ENCODE measurements at places on chromosomes 2 and 18.

- no peak for DNase-seq
Observed at GRCh38 chr18:8943900-8944870, 158.3 kb upstream of the NDUFV2 start.

DNA sequence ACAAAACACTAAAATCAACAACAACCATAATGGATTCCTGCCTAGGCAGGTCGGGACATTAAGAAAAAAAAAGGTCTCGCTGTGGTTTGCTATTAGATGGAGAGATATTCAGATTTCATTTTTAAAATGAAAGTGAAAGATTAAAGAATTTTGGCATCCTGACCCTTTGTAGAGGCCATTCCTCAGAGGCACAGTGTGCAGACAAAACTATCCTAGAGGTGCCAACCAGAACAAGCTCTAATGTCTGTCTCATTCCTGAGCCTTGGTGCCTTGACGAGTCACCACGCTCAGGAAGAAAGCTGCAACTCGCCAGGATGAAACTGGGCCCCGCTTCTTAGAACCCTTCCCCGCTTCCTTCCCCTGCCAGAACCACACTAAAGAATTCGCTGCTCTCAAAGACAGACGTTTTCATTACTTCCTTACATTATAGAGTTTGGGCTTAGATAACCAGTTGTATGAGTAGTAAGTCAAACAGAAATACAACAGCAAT is 156.0 kb downstream of the TGIF1 start:
- no peak for DNase-seq

DNA sequence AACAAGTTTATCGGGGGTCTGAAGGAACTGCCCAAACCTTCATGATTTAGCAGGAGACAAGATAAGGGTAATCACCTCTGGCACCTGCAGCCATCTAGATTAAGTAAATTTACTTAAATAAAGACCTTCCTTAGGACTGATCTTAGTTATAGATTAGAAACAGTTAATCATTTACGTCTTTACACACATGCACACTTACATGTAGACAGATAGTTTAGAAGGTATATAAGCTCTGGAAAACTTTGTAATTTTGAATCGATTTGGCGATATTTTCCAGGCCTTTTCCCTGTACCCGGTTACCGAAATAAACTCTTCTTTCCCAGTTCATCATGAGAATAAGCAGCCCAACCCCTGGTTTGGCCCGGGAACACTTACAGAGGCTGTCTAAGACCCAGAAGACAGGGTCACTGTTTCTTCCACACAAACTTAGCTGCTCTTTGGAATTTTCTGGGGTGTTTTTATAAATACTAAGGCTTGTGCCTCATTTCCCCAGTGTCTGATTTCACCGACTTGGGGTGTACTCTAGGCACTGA is 560 bp upstream of the SKA1 start:
- DNase-seq = no peak

DNA sequence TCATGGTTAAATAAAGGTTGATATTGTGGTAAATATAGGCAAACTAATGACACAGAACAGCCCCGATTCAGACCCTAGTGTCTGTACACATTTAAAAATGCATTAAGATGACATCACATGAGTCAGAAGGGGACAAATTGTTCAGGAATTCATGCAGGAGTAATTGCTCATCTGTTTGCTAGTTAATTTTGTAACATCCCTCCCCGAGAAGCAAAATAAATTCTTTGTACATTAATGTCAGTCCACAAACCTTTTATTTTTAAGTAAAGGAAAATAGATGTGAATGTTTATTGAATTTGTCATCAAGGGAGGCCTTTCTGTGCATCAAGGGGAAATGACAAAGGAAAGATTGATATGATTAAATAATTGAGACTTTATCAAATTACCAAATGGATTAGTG is 69.9 kb downstream of the SH3BP4 start:
- no peak for DNase-seq

- DNase-seq = no peak
Observed at GRCh38 chr18:58848685-58849084, 16.0 kb upstream of the ZNF532 start.

GRCh38 chr2:116094196-116094595 is 1651.8 kb downstream of the DPP10 start:
- no peak for DNase-seq

GRCh38 chr2:109690457-109690821 is 76.3 kb downstream of the SOWAHC start:
- no peak for DNase-seq

DNA sequence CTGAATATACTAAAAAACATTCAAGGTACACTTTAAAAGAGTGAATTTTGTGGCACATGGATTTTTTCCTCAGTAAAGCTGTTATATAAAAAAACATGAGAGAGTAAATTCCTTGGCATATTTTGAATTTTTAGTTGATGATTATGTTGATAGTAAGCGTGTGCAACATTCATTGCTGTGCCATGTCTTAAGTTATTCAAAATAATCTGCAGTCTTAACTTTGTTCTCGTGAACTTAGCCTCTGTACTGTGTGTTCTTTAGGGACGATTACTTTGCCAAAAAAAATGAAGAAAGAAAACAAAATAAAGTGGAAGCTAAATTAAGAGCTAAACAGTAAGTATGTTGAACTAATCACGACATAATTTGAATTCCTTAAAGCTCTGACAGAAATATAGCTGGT is 9.6 kb downstream of the SSB start:
- DNase-seq = no peak

DNA sequence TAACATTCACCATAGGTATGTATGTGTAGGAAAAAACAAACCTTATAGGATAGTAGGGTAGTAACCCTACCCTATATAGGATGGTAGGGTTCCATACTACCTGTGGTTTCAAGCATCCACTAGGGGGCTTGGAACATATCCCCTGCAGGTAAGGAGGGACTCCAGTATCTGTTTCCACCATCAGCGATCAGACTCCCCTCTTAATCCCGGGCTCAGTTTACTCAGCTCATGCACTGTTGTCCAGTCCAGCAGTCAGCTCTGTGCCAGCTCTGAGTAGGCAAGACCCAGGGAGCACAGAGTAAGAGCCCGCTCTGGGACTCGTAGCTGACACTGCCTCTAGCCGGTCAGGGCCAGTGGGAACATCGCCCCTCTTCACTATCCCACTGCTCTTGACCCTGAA is 61.7 kb downstream of the MEX3C start:
- DNase-seq = no peak

DNA sequence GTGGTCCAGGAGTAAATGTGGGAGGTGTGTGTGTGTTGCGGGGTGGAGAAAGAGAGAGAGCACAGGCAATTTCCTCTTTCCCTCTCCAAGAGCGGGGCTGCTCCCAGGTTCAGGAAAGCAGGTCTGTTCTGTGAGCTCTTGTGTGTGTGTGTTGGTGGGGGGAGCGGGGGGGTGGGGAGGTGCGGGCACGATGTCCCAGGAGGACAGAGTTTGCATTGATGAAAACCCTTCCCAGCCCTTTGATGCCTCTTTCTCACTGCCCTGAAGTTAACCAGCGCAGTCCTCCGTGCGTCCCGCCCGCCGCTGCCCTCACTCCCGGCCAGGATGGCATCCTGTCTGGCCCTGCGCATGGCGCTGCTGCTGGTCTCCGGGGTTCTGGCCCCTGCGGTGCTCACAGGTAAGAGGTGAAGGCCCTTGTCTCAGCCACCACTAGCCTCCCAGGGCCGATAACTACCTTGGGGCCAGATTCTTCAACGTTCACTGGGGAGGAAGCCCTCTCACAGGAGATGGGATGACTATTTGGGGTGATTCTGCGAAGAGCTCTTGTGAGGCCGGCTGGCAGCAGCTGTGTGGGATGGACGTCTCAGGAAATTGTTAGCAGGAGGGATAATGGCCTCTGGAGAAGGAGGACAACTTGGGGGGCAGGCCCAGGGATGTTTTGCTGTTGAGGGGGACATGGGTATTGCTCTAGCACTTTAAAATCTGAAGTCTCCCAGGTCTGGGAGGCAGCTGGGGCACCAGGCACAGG is at the start of gene SNORC:
Gene SNORC (plus strand): TSS at position 247 of the 748 bp plus-strand sequence. CDS start 78 bp downstream, at position 325.
- DNase-seq = no peak

- DNase-seq = no peak
Observed at GRCh38 chr18:13471198-13471845, 252.8 kb downstream of the LDLRAD4 start.
